Right cardiac atrium (tissue), 5 donors: ENCODE measurements at places on chromosomes 4 and X.

DNA sequence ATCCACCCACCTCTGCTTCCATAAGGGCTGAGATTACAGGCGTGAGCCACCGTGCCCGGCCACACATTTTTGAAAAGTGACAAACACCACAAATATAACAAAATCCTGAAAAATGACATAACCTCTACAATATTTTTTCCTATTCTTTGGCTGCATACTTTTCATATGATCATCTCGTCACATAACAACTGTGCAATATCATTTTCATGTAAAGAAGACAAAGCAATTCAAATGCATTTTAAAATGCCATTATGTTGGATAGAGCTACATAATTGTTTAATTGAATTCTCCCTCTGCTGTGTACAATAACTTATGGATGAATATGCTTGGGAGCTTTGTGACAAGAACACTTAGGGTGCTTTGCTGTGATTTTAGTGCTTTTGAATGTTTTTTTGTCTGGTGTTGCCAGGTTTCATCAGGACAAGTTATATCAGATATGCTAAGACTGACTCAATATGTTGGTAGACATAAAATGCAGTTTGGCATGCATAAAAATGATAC is 132.9 kb downstream of the CHIC2 start:
- DNase-seq = no peak

- DNase-seq = peak; percentile 62
These were observed 72.9 kb upstream of the STIM2 start for GRCh38 chr4:26787461-26788340.

DNA sequence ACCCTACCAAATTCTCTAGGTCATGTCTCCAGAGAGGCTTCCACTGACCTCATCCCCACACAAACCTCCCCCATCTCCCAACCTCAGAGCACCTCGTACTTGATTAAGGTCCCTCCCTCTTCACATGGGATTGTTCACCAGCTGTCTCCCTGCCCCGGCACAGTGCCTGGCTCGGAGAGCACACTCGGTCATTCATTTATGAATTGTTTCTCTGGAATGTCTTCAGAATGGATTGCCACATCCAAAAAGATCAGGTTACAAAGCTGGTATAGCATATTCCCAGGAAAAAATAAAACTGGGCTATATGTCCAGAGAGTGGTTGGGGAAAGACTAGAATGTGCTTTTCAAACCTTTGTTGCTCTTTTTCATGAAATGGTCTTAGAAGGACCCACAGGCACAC is 21.6 kb downstream of the JAKMIP1 start:
- no peak for DNase-seq

DNA sequence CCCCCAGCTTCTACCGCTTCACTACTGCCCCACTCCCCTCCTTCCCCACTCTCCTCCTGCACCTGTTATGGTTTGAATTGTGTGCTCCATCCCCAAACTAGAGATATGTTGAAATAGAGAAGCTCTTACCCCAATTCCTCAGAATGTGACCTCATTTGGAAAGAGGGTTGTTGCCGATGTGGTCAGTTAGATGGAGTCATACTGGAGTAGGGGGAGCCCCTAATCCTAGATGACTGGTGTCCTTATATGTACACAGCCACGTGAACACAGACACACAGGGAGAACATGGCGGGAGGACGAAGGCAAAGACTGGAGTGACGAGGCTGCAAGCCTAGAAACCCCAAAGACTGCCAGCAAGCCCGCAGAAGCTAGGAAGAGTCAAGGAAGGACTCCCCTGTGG is 84.3 kb downstream of the FHDC1 start:
- DNase-seq = no peak

DNA sequence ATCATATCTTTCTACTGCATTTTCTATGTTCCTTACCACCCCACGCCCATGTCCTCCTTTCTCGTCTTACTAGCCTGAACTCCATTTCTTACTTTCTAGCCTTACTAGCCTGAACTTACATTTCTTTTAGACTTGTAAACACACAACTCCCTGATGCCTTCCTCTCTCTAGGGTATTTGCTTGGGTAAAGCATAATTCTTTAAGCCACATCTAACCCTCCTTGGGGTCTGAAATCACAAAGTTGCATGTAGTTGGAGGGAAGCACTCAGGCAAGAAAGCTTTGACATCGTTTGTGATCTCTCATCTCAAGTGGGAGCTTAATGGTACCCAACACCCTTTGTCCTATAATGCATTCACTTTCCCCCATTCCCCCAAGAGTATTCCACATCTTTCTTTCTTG is 124.4 kb downstream of the SPOCK3 start:
- DNase-seq = no peak
